Amygdala (tissue), 56 donors: ENCODE measurements at places on chromosomes 7 and 10.
A peak's percentile ranks its signal among the peaks of the same experiment; 100 is the strongest.

DNA sequence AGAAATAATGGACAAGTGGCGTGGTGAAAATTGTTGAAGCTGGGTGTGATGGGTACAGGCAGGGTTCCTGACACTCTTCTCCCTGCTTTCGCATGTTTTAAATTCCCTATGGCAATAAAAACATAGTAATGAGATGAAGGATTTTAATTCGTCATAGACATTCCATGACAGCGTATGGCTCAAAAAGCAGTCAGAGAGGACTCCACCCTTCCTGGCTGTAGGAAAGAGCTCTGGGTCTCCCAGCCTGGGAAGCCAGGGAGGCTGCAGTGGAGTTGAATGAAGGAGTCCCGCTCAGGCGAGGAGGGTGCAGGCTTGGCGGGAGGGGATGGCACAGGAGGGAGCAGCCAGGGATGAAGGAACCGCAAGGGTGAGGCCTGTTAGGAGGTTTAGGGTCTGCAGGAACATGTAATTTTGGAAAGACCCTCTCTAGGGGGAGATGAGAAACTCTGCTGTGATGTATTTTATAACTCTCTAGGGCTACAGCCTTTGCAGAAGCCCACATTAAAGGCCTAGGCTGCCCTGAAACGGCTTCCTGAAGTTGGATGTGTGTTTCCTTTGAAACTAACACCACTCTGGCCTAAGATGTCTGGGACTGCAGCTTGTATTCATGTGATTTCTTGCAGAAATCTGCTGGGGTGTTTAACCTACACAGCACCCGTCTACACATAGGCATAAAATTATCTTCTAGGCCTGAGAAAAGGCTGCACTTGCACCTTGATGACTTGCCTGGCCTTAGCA, 7.6 kb upstream of the LARP4B start:
- no peak for DNase-seq

DNA sequence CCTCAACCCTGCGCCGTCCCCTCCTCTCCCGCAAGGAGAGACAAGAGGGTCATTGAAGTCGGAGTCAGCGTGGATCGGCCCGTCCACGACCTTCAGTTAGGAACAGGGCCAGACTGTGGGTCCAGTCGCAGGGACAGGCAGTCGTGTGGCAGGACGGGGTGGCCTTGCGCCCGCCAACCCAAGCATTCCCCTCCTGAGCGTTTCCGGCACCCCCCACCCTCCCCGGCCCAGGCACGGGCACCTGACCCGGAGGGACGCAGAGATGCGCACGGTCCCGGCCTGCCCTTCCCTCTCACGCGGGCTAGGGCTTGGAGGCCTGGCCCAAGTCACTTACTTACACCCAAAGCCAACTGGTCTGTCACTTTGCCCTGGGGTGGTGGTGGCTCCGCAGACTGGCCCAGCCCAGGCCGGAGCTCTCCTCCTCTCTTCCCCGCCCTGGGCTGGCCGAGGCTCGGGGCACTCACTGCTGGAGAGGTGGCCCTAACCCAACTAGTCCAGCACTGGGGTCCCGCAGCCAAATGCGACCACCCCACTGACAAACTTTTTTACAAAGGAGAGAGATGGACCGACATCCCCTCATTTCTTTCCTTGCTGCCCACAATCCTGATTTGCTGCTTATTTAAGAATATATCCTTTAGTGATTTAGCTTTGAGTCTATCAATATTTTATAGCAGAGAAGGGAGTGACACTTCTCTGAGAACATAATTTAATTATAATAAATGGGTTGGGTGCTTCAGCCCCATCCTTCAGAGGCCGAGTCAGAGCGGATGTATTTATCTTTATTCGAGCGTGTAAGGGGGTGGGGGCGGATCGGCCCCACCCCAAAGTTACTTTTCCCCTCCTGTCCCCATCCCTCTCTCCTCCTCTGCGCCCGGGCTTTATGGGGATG, 1.2 kb upstream of the UNCX start:
- no peak for DNase-seq

DNA sequence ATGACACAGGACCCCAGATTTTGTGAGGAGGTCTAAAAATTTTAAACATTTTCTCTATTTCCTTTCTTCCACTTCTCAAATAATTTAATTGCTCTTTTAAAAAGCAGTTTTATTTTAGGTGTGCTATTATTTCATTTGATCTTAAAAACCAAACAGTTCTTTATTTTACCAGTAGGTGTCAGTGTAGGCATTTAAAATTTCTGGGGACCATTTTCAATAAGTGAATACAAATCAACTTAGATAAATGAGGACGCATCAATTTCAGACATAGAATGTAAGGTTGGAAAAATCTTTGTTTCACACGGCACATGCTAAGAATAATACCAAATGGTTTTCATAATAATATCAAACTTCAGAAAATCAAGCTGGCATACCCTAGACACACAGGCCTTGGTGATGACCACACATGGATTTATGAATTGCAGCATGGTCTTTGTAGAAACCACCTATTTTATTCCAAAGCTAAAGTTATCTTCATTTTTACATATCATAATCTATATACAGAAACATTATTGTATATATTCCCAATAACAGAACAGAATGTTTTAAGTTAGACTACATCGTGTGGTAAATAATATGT, 127.6 kb upstream of the SLC26A5 start:
- no peak for DNase-seq

DNA sequence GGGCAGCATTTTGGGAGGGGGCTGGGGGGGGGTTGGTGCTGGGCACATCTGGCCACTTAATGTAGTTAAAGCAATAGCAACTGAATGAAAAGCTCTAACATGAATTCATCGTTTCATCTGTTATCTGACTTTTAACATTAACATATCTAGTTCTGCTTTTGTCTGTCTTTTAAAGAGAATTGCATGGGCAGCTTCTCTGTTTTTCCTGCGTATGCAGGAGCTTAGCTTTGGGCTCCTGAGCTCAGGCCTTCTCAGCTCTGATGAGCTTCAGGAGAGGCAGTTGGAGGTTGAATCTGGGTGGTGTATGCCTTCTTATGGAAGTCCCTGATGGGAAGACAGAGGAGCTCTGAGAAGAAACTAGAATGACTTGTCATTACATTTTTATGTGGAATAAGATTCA, 58.4 kb downstream of the DNAJB6 start:
- no peak for DNase-seq

GRCh38 chr10:79342295-79342761, 4.9 kb upstream of the PPIF start:
- DNase-seq = no peak

- no peak for DNase-seq
Observed at GRCh38 chr10:132803416-132804210, 17.7 kb upstream of the NKX6-2 start.

- no peak for DNase-seq
Observed at GRCh38 chr10:27134371-27134770, 19.8 kb downstream of the YME1L1 start.

- no peak for DNase-seq
Observed at GRCh38 chr7:131327049-131327625, 539 bp upstream of the MKLN1 start.

DNA sequence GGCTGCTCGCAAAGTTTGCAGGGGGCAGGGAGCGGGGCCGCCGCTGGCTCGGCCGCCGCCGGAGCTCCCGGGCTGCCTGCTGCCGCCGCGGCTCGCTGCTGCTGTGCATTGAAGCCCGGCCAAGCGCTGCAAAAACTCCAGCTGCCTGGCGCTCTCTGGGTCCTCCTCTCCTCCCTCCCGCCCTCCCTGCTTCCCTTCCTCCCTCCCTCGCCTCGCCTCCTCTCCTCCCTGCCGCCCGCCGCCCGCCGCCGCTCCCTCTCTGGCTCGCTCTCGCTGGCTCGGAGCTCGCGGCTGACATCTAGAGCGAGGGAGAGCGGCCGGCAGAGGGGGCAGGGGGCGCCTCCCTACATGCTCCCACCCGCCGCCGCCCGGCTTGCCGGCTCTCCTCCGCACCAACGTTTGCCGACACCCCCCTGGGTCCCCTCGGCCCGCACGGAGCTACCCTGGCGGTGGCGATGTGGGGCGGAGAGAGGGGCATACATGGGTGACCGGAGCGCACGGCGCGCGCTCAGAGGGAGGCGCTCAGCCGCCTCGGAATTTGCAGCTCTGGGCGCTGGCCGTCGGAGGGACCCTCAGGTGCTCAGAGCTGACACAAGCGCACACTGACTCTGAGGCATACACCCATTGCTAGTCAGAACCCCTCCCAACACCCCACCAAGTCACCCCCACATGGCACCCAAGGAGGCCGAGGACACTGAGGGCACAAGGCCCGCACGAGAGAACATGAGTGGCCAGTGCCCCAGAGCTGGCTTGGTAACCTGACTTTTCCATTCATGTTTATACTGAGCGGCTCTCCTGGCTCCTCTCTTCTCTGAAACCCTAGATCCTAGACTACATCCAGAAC, 1.2 kb upstream of the PLXNA4 start:
- DNase-seq = no peak

DNA sequence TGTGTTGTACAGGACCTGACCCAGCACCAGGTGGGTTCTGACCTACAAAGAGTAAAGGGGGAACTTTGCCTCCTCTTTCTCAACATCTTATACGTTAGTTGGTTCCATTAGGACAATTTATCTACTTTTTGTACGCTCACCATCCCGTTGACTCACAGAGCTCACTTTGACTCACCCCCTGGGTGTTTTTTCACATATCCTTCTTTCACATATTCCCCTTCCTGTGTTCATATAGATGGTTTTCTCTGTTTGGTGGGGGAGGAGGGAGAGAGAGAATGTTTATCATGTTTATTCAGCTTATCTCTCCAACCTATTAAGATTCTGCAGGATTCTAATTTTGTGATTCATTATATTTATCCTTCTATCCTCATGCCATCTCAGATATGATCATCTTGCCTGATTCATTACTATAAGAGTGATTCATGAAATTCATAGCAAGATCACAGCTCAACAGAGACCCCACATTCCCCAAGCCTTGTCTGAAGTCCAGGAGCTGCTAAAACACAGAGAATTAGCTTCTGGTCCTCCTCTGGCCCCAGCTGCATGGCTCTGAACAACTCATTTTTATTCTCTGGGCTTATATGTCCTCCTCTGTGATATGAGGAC, 37.2 kb downstream of the PRSS2 start:
- no peak for DNase-seq

- no peak for DNase-seq
Observed at GRCh38 chr10:43970018-43970698, 321.5 kb upstream of the ZNF32 start.

DNA sequence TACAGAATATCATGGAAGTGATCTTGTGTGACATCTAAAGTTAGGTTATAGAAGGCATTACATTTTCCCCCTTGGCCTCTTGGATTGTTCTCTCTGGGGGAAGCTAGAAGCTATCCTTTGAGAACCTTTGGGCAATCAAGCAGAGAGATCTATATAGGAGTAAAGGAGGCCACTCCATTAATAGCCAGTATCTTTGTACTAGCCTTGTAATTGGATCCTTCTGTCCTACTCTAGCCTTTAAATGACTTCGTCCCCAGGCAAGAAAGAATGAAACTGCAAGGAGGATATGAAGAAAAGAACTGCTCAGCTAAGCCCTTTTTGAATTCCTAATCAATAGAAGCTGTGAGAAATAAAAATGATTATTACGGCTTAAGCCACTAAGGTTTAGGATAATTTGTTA, 230.9 kb downstream of the AGMO start:
- no peak for DNase-seq

GRCh38 chr10:114304571-114305421, 65.7 kb downstream of the VWA2 start:
- peak; percentile 13 for DNase-seq

GRCh38 chr10:49191349-49191748, 3.2 kb upstream of the TMEM273 start:
- no peak for DNase-seq

DNA sequence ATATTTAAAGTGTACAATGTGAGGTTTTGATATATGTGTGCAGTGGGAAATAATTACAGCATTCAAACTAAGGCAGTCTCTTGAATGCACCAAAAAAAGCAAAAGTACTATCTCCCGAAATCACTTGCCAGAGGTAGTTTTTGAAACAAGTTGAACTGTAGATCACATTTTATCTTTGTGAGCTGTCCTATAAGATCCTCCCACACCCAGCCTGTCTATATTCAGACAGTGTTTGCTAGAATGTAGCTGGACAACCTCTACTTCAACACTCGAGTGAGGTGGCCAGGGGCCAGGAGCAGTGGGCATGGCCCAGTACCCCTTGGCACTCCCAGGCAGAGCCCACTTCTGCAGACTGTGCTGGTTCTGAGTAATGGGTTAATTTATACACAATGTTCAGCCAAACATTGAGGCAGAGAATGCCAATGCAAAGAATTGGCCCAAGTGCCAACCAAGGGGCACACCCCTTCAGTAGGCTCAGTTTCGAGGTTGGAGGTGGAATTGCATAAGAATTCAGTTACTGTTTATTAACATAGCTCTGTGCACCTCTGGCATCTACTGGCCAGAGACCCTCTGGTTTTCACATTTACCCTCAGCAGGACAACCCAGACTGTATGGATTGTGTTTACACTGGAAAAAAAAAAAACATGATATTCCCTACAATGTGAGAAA, 70.5 kb downstream of the AHR start:
- no peak for DNase-seq

- DNase-seq = no peak
Observed at GRCh38 chr7:137017221-137017620, 148.8 kb downstream of the CHRM2 start.

GRCh38 chr7:82036146-82036886, 266.5 kb upstream of the HGF start:
- no peak for DNase-seq

DNA sequence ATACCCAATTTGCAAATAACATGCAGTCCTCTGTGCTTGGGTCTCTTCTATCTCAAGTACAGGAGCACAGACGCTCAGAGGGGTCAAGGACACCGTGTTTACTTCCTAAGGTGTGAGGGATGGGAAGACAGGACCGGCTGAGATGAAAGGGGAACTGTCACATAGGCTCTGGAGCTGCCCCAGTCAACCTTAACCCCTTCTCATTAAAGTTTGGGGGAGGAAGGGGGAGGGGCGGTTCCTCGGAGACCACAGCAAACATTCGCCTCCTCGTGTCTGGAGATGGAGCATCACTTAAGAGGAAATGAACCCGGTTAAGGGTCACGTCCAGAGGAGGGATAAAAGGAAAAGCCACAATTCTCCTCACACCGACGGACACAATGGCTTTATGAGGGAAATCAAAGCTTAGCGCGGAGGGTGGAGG, 1.1 kb downstream of the SH3PXD2A start:
- no peak for DNase-seq

GRCh38 chr10:63383141-63383540, 82.6 kb downstream of the JMJD1C start:
- DNase-seq = no peak

DNA sequence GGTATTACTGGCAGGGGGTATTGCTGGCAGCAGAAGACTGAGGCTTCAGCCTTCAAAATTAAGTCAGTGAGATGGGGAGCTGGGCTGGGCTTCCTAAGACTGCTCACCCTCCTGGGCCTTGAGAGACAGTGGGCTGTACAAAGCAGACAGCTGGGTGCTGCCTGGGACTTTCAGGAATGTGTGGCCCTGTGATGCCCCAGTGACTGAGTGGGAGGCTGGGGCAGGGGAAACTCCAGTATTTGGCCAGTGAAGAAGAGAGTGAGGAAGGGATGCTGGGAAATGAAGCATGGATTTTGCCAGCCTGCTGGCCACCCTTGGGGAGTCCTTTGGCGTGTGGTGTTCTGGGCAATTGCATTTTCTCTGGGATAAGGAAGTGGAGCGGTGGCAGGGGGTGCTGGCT, 442 bp downstream of the ANKRD2 start:
- no peak for DNase-seq
